Forelimb muscle (tissue), 1 donor: ENCODE measurements at places on chromosomes 4 and X. TPM values are rescaled to one million over a fixed set of nuclear protein-coding genes. Genes with fewer than 3 reads are reported as not detected.

GRCh38 chr4:139560406-139561104, 4.5 kb upstream of the SETD7 start:
- DNase-seq = no peak

DNA sequence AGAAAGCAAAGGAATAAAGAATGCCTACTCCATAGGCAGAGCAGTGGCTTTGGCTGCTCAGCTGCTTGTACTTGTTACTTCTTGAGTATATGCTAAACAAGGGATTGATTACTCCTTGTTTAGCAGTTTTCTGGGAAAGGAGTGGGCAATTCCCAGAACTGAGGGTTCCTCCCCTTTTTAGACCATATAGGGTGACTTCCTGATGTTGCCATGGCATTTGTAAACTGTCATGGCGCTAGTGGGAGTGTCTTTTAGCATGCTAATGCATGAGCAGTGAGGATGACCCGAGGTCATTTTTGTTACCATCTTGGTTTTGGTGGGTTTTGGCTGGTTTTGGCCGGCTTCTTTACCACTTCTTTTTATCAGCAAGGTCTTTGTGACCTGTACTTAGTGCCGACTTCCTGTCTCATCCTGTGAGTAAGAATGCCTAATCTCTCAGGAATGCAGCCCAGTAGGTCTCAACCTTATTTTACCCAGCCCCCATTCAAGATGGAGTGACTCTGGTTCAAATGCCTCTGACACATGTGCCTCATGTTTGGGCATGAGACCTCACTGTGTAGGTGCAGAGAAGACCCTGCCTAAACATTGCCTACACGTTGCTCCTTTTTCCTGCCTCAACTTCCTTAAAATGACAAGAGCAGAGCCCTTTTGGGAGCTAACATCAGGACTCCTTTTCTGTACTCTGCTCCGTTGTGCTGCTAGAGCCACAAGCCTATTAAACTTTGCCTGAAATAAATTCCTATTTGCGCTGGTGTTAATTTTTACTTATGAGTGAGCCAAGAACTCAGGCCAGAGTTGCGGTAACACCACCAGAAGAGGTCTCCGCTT, 21.0 kb upstream of the UBA6 start:
- no peak for DNase-seq

The MAGEE1 gene
- 2.6 TPM for polyA plus RNA-seq

GRCh38 chrX:118182025-118182424, 65.4 kb upstream of the KLHL13 start:
- DNase-seq = no peak

GRCh38 chr4:119031218-119031617, 104.4 kb upstream of the MYOZ2 start:
- DNase-seq = no peak

DNA sequence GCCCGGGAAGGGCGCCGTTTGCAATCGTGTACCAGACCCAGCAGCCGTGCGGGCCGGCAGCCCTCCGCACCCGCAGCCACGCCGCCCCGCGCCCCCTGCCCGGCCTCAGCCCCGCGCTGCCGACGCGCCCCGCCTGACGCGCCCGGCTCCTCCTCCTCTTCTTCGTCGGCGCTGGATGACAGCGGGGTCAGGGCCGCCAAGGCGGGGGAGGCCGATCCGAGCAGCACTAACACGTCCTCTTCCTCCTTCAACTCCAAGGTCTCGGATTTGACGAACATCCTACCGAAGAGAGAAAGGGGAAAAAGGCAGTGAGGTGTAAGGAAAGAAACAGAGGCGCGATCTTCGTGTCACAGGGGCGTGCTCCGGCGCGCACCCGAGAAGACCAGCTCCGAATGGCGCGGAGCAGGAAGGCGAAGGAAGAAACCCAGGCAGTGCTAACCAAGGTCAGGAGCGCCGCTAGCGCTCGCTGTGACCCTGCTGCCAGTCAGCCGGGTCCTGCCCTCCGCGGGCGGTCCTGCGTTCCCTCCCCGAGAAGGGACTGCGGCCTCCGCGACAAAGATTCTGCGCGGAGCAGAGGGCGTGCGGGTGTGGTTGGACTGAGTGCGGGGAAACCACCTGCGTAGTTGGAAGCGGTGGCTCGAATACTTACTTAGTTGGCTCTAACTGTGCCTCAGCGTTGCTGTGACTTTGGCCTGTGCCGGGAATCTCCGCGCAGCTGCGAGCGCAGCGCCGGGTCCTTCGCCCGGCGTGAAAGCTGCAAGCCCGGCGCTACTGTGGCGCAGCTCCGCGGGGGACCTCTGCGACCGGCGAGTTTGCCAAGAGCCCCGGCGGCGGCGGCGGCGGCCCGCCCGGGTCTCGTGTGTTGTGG, 548 bp downstream of the NEUROG2 start:
- no peak for DNase-seq

The MAGEB10 gene
- not detected for polyA plus RNA-seq

The CLCN3 gene
- 26.9 TPM for polyA plus RNA-seq

The INTS6L gene
- polyA plus RNA-seq = 11.1 TPM

GRCh38 chr4:127165971-127166370, 466.8 kb upstream of the INTU start:
- DNase-seq = no peak

GRCh38 chrX:73647212-73647611, 84.2 kb downstream of the CHIC1 start:
- no peak for DNase-seq

GRCh38 chr4:89247951-89248350, 59.6 kb downstream of the GPRIN3 start:
- DNase-seq = no peak

The WDFY3 gene
- 18.6 TPM for polyA plus RNA-seq

The SERTM2 gene
- 0.28 TPM for polyA plus RNA-seq

GRCh38 chrX:4978613-4979012, 1250.1 kb downstream of the NLGN4X start:
- DNase-seq = no peak

- no peak for DNase-seq
These were observed 39.3 kb downstream of the AFM start for GRCh38 chr4:73520821-73521220.

- DNase-seq = no peak
These were observed 89.9 kb downstream of the CFAP299 start for GRCh38 chr4:80425124-80426100.
